ENCODE measurements at places on chromosomes 16 and 17.

GRCh38 chr17:62767997-62768396 is 40.1 kb downstream of the MARCHF10 start:
- DNase-seq, result no peak

- DNase-seq, result no peak
Observed at GRCh38 chr16:23334457-23334853, 32.4 kb downstream of the SCNN1B start.

DNA sequence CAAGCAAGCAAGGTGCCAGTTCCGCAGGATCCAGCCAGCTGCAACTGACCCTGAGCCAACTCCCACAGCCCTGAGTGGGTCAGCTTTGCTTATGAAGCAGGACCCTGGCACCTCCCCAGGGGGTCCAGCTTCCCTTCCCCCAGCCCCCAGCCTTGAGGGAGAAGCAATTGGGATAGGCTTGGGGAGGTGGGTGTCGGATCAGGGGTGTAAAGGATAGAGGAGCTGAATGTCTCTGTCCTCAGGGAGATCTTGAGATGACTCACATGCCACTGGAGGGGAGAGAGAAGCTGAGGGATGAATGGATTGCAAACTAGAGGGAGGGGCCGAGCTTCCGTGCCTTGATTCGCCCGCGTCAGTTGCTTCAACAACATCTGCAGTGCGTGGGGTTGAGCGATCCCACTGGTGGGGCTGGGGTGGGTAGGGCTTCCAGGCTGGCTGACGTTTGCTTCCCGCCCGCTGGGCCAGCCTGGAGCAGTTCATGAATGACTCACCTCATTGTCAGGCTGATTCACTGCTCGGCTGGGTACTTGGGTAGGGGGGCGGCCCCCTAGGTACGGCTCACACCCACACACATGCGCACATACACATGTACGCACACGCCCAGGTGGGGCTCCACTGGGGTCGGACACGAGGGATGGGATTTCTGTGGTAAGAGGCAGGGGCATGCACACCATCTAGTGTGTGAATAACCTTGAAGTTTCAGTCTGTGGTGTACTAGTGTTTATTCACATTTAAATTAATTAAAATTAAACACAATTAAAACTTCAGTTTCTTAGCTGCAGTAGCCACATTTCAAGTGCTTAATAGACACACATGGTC is 3.6 kb upstream of the HROB start:
- peak; percentile 95 for DNase-seq

- no peak for DNase-seq
Observed at GRCh38 chr16:69796285-69797118, 34.4 kb downstream of the WWP2 start.

DNA sequence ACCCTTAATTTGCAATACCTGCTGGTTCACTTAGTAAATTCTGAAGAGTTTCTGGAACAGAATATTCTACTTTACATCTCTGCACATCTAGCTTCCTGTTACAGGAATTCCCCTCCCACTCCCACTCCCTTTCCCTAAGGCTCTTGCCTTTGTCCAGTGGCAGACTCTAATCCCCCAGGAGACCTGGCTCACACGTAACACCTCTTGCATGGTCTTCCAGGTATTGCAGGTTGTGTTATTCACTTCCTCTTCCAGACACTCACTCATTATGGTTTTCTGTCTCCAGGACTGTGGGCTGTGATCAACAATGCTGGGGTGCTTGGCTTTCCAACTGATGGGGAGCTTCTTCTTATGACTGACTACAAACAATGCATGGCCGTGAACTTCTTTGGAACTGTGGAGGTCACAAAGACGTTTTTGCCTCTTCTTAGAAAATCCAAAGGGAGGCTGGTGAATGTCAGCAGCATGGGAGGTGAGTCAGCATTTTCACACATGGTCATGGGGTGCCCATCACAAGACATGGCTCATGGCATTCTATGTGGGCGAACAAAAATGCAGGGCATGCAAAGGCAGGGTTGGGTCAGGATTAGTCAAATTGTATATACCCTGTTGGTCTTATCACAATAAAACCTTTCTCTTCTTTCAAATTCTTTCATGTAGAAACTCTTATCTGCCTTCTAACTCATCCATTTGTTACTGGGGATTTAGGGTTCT is 35.8 kb downstream of the HSD17B2 start:
- peak; percentile 19 for DNase-seq

DNA sequence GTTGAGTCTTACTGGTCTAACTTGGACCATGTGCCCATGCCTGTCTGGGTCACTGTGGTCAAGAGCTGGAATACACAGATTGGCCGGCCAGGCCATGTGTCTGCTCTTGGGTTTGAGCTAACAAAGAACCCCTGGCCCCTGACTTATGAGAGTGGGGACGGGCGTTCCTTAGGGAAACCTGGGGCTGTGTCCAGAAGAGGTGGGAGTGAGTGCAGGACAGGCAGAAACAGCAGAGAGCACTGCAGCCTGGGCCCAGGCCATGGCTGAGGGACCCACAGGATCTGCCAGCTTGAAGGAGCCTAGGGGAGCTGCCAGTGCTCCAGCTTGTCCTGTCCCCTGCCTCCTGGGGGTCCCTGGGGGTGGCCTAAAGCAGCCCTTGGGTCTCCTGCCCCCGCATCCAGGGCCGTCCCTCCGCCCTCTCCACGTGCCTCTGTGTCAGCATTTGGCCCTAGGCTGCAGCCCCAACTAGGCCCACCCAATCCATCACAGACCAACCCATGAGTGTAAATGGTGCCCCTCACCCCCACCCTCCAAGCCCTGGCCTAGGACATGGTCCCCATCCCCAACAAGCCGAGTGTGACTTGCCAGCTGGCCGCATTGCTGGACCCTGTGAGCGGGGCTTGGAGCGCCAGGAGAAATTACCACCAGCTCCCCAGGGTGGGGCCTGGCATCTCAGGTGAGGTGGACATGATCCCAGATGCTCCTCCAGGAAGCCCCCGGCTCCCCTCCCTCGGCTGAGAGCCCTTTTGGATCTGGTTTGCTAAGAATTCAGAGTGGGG is 12.5 kb upstream of the DRC7 start:
- no peak for DNase-seq

GRCh38 chr17:49360796-49361128 is 1.3 kb downstream of the ZNF652 start:
- no peak for DNase-seq

- no peak for DNase-seq
Observed at GRCh38 chr17:4632581-4632920, 8.9 kb downstream of the ALOX15 start.

- no peak for DNase-seq
Observed at GRCh38 chr16:57797526-57798266, 4.6 kb downstream of the KIFC3 start.

- DNase-seq, result no peak
Observed at GRCh38 chr16:5653789-5654188, 556.2 kb upstream of the EEF2KMT start.

DNA sequence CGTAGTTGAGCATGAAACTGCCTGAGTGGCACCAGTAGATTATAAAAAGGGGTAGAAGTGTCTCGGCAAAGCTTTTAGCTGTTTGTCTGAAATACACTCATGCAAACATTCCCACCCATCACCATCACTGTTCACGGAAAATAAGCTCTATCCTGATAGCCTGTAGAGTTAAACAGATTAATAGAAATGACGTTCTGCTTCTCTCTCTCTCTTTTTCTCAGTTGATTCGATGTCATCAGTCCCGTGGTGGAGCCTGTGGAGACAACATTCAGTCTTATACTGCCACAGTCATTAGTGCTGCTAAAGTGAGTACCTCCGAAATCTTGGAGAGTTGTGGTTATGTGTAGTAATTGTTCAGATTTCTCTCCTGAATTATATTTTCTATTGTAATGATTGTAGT is 224.7 kb downstream of the BCAS3 start:
- DNase-seq, result no peak

DNA sequence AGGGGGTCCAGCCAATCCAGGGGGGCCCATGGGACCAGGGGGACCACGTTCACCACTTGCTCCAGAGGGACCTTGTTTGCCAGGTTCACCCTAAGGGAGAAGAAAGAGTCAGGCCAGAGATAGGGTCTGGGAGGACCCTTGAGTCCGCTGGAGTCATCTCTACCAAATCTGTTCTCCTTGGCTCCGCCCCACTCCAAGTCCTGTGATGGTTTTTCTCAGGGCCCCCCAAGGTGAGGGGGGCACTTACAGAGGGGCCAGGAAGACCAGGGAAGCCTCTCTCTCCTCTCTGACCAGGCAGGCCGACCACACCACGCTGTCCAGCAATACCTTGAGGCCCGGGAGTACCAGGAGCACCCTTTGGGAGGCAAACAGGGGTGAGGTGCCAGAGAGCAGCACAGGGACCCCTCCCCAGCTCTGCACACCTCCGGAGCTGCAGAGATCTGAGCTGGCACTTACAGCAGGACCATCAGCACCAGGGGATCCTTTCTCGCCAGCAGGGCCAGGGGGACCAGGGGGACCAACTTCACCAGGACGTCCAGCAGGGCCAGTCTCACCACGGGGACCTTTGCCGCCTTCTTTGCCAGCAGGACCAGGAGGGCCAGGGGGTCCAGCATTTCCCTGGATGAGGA is 12.4 kb downstream of the COL1A1 start:
- DNase-seq, result no peak

GRCh38 chr17:28033972-28034714 is 8.3 kb upstream of the NLK start:
- peak; percentile 47 for DNase-seq

DNA sequence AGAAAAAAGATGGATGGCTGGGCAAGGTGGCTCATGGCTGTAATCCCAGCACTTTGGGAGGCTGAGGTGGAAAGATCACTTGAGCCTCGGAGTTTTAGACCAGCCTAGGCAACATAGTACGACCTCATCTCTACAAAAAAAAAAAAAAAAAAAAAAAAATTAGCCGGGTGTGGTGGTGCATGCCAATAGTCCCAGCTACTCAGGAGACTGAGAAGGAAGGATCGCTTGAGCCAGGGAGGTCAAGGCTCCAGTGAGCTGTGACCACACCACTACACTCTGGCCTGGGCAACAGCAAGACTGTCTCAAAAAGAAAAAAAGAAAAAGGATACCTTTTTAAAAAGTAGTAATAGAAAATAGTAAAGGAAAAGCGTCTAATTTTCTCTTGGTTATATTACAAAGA is 20.7 kb downstream of the ZNF652 start:
- no peak for DNase-seq

- DNase-seq, result no peak
Observed at GRCh38 chr16:63385714-63386432, 1349.6 kb upstream of the CDH8 start.

GRCh38 chr17:68299817-68300216 is 8.5 kb downstream of the ARSG start:
- DNase-seq, result no peak

- no peak for DNase-seq
Observed at GRCh38 chr16:66240088-66240487, 126.4 kb upstream of the CDH5 start.

DNA sequence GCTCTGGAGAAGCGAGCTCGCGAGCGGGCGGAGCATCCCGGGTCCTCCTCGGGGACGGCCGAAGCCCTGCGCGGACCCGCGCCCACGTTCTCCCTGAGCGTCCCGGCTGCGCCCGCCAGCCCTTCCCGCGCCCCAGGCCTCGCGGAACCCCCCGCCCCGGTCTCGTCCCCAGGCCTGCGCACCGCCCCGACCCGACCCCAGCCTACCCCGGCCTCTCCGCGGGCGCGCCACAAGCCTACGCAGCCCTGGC is 159 bp downstream of the USP36 start:
- DNase-seq, result no peak

- DNase-seq, result no peak
Observed at GRCh38 chr17:41792845-41793783, 6.6 kb upstream of the JUP start.

DNA sequence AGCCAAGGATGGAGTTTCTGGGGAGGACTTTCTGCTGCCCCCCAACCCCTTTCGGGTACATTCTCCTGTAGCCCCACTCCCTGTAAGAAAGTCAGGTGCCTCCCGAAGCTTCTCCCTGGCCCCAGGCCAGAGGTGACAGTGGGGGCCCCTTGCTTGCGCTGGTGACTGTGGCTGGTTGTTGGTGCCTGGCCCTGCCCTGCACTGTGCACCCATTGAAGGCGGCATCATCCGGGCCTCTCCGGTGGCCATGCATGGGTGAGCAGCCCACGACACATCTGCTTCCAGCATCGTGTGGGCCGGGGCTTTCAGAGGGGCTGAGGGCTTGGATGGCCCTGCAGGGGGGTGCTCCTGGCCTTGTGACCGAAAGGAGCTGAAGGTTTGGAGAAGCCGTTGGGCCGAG is 297.0 kb downstream of the SEC14L1 start:
- DNase-seq, result no peak

DNA sequence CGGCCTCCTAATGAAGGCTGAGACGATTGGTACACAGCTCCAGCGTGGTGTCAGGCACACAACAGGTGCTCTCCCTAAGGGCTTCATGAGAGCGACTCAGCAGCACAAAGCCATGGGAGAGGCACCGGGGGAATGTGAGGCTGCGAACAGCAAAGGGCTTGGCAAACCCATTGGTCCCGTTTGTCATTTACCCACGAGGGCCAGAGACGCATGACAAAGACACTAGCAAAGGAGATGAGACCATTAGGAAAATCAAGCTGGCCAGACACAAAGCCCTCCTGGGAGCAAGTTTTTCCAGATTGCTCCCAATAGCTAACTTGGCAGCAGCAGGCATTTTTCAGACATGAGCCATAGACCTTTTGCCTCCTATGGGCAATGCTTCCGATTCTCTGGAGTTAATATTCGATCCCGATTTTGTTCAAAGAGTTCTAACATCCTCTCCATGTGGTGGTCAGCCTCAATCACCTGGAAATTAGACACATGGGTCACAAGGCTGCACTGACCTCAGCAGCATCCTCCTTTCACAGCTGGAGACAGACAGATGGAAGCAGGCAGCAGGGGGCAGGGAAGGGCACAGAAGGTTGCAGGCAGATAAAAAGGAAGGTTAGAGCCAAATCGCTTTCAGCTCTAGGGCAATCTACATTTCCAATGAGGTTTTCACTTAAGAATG is 38.2 kb downstream of the TK2 start:
- no peak for DNase-seq

DNA sequence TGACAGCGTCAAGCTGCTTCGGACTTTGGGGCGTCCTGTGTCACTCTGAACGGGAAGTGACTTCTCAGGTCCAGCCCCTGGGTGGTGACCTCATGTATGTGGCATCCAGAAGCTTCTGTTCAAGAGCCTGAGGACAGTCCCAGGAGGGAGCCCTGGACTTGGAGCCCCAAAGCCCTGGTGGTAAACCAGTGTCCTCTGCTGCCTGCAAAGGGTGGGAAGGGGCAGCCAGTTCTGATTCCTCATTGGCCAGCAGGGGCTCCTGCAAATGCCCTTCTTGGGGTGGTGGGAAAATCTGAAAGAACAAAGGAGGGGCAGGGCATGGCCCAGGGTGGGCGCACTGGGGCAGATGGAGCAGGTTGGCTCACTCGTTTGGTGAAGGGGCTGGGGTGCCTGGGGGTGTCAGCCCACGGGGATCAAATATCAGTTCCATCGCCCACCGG is 1.6 kb downstream of the OSGIN1 start:
- DNase-seq, result no peak

DNA sequence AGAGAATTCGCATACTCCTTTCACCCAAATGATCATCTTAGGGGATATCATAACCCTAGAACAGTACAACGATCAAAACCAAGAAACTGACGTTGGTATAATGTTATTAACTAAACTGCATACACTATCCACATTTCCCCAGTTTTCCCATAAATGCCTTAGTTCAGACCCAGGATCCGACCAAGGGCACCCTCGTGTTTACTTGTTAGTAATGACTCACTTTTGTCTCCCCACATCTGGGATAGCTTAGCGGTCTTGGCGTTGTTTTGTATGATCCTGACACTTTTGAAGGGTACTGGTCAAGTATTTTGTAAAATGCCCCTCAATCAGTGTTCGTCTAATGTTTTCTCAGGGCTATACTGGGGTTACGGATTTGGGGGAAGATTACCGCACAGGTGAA is 8.0 kb downstream of the HS3ST3A1 start:
- no peak for DNase-seq

GRCh38 chr16:70681382-70682238 is 4.2 kb downstream of the MTSS2 start:
- no peak for DNase-seq

Measured in AG04449 (cell line).